CD4-positive, alpha-beta T cell treated with Interleukin-1 beta for 1 hour (primary cell): ENCODE measurements at places on chromosomes 7 and 10.
A peak's percentile ranks its signal among the peaks of the same experiment; 100 is the strongest.

- no peak for DNase-seq
Observed at GRCh38 chr7:151142686-151143040, 24.8 kb downstream of the GBX1 start.

- peak; percentile 17 for DNase-seq
Observed at GRCh38 chr10:100192350-100192749, 6.5 kb upstream of the ERLIN1 start.

DNA sequence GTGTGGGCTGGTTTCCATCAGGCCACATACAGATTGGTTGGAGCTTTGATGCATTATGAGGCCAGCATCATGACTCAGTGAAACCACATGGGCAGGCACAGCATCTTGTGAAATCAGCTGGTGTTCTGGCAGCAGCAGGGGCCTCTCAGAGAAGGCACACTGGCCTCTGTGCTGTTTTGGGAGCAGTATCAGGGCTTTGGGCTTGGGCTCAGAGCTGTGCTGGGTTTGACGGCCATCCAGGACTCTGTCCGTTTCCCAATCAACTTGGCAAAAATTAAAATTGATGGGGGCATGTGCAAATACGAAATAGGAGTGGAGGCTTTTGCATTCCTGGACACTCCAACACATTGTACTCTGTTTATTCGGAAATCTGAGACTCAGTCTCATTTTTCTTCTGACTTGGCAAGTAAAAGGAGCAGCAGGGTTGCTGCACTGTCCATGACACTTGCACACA, 190.9 kb downstream of the BMPER start:
- no peak for DNase-seq

GRCh38 chr10:49311555-49312236, 12.7 kb downstream of the C10orf71 start:
- no peak for DNase-seq

DNA sequence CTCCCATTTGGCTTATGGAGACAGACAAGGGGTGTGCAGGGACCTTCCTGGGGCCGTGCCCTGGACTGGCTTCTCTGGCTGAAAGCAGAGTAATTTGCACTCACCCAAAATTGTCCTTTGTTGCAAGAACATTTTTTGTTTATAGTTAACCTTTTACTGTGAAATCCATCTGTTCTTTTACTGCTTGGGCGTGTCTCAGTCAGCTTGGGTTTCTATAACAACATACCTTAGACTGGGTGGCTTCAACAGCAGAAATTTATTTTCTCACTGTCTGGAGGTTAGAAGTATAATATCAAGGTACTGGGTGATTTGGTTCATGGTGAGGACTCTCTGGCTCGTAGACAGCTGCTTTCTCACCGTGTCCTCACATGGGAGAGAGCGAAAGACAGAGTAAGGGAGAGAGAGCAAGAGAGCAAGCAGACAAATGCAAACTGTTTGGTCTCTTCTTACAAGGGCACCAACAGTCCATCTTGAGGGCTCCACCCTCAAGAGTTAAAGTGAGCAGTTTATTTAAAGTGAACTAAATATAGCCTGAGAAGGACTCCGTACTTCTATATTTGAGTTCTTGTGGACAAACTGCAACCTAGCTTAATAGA, 131.0 kb upstream of the NPY start:
- no peak for DNase-seq

DNA sequence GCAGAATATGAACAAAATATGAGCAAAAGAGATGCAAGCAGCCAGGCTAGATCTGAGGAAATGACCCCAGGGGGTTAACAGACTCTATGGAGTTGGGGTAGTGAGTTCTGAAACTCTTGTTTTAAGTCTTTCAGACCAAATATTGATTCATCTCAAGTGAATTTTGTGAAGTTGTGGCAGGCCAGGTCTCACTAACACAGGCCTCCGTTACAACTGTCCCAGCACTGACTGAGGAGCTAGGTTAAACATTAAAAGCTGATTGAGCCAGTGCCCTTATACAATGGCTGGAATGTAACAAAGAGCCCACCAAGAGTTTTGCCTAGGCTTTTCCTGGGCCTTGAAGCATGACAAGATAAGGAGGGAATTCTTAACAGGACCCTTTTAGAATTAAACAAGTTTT, 192.3 kb upstream of the STK17A start:
- DNase-seq: no peak

GRCh38 chr10:72702868-72703581, 11.1 kb downstream of the MCU start:
- no peak for DNase-seq

- DNase-seq: no peak
Observed at GRCh38 chr10:124325633-124325914, 93.1 kb downstream of the OAT start.

- DNase-seq: no peak
Observed at GRCh38 chr10:97128039-97128492, 57.7 kb downstream of the SLIT1 start.

DNA sequence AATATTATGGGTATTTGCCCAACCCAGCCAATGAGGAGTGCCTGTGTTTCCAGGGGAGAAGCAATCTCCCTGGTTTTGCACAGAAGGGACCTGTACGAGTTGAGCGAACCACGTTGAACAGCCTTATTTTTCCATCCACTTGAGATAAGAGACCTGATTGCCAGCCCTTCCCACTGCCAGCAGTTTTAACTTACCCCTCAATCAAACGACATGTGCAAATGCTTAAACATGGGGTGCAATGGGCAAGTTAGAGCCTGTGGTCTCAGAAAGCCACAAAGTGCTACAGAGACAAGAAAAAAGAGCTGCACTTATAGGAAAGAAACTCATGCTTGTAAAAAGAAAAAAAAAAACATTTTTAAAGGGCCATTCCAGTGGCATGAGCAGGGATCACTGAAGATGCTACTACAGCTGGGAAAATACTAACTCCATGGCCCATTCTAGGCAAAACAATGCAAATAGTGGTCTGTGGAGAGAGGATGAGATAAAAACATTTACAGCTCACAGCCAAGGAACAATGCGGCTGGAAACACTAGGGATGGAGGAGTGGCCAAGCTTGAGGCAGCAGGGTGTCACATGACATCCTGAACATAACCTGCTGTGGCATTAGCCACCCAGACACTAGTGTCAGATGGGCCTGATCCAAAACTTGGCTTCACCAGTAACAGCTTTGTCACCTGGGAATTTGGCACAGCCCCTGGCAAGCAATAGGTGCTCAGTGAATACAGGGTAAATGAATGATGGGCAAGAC, 162.8 kb downstream of the ELMO1 start:
- DNase-seq: no peak

DNA sequence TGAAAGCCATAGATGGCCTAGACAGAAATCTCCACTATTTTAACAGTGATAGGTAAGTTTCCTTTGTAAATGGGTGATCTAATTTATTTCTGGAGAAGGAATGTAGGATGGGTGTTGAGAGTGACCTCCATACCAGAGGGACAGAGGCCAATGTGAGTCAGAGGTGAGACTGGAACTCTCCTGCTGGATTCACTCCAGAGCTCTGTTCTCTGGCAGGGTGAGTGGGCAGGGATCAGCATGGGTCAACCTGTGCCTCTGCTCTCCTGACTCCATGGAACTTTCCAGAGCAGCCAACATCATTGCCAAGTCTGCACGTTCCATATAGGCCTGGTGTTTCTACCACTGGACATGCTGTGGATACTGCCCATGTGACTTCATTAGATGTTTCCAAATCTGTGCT, 11.4 kb downstream of the AKR1C3 start:
- DNase-seq: no peak

DNA sequence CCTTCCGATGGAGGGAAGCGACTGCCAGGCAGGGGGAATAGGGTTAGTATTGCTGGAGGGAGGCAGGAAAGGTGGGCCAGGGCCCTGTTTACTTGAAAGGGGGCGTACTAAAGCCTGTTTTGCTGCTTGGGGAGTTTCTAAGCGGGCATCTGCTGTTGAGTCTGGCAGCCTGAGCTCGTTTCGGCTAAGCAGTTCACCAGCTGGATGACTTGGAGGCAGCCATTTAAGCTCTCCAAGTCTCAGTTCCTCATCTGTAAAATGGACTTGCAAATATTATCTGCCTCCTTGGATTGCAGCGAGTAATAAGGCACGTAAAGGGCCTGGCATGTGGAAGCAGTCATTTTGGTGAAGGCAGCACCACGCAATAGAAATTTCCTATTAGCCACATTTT, 44.0 kb downstream of the LDB3 start:
- peak; percentile 24 for DNase-seq

DNA sequence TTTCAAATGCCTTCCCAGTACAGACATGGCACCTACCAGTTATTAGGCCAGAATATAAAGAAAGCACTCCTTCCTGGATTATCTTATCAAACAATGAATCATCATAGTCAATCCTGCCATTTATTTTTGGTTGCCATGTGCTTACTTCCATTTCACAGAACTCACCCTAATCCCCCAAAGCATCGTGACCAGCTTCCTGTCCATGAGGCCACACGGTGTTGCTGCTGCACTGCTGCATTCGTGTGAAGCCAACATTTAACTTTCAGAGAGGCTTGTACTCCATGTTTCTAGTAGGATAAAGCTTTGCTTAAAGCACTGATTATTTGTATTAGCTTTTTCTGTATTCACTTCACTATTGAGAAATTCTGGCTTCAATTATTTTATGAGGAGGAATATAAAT, 14.4 kb downstream of the COL28A1 start:
- no peak for DNase-seq

DNA sequence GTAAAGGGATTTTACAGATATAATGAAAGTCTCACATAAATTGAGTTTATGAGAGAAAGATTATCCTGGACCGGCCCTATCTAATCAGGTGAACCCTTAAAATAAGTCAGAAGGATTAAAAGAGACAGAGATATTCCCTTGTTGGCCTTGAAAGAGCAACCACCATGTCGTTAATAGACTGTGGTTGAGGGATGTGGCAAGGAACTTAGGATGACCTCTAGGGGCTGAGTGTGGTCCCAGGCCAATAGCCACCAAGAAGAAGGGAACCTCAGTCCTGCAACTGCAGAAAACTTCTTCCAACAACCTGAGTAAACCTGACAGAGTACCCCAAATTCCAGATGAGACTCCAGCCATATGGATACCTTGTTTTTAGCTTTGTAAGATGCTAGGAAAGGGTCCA, 121.5 kb downstream of the POLR1F start:
- no peak for DNase-seq

DNA sequence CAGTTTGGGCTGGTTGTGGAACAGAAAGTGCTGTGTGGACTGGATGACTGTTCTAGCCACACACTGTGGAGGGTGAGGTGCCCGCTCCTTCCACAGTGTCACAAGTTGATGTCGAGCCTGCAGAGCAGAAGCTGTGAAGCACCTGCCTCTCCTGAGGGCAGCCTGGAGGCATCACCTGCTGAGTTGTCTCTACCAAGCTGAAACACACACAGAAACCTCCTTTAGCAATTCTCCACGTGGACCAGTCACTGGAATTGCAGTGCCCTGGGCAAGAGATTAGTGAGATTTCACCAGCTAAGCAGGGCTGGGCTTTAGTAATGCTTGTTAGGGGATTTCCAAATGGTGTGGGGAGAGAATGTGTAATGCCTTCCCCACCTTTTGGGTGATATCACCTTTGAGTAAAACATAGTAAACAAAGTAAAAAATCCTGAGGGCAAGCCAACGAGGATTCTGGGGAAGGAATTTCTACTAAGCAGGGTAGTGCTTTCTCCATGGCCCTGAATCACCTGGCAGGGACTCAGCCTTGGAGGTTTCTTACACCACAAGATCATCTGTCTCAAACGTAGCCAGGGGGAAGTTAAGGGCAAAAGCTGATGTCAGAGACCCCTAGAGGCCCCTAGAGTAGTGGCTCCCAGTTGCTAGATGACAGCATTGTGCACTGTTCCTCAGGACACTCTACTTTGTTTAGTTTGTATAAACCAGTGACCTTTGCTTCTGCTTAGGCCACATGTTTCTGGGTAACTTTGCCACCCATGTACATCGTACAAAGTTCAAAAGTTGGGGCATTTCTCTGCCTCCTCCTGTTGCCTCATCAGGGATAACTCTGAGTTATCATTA, 233.1 kb upstream of the IGFBP3 start:
- DNase-seq: no peak

DNA sequence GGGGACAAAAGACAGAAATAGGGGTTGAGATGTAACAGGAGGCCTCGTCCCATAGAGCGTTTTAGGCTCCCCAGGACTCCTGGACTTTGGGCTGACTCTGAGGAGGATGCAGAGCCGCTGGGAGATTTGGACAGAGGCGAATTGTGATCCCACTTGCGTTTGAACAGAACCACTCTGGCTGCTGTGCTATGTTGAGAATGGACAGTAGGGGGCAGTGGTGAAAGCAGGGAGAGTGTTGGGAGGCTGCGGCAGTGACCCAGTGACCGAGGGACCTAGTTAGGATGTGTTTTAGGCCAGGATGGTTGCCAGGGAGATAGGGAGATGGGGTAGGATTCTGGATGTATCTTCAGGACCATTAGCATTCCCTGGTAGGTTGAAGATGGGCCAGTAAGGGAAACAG, 271.6 kb downstream of the CCDC3 start:
- no peak for DNase-seq

GRCh38 chr10:131934769-131935168, 34.0 kb downstream of the PPP2R2D start:
- DNase-seq: no peak

DNA sequence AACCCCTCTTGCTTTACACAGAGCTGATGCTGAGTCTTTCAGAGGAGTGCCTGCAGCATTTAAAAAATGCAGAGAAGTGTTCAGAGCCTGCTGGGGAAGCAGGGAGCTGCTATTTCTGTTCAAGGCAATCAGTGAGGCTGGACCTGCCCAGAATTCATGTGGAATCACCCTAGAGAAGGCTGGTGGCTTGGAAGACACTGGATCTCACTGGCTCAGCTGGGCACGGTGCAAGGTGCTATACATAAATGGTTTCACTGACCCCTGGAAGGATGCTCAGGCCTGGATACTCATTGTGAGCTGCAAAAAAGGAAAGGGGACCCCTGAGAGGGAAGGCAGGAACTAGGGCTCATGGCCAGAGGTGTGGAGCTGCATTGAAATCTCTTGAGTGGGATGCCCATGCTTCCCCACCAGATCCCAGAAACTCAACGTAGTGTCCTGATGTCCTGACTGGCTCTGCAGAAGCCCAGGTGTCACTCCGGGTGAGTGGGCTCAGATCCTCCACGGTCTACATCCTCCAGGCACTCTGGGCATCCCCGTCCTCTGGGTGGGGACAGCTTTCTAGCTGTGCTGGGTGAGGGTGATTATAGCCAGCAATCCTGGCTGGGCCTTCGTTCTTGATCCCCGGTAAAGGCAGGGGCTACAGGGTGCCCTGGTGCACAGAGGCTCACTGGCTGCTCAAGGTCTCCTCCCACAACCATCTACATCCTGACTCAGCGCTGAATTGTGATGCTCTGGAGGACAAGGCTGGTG, 77.2 kb upstream of the TNS3 start:
- no peak for DNase-seq

GRCh38 chr10:116115036-116115641, 157.9 kb downstream of the GFRA1 start:
- DNase-seq: no peak

GRCh38 chr7:90660100-90660499, 64.0 kb downstream of the CDK14 start:
- DNase-seq: no peak
